ENCODE measurements at places on chromosomes 1 and 21.

- no peak for DNase-seq
These were observed 12.8 kb downstream of the BCAN start for GRCh38 chr1:156654700-156655099.

DNA sequence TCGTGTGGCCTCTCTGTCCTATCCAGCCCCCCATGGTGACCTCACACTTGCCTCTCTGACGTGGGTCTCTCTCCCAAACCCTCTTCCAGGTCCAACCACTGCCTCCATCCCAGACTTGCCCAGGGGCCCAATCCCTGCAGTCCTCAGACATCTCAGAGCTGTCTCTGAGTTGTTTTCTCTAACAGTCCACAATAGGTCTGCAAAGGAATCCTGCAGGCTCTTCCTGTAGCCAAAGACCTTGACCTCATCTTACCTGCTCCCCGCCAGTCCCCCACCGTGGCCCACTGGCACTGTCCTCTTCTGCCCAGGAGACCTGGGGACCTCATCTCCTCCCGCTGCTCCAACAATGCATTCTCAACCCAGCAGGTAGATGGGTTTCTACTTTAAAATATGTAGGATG lies 10.0 kb downstream of the RNF187 start:
- DNase-seq, result no peak

DNA sequence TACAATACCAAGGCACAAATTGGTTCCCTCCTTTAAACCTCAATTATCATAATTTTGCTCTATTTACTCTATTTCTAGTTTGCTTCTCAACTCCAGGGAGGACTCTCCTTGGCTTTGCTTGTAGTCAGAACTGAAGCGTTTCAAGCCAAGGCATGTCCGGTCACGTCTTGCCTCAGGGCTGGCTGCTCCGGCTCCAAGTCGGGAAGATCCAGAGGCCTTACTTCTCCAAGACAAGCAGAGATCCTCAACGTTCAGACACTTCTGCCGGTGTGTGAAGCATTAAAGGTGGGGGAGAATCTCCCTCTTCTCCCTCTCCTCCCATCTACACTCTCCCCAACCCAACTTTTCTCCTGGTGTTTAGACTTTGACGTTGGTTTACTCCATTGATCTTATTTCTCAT lies 7.2 kb upstream of the HHAT start:
- no peak for DNase-seq

DNA sequence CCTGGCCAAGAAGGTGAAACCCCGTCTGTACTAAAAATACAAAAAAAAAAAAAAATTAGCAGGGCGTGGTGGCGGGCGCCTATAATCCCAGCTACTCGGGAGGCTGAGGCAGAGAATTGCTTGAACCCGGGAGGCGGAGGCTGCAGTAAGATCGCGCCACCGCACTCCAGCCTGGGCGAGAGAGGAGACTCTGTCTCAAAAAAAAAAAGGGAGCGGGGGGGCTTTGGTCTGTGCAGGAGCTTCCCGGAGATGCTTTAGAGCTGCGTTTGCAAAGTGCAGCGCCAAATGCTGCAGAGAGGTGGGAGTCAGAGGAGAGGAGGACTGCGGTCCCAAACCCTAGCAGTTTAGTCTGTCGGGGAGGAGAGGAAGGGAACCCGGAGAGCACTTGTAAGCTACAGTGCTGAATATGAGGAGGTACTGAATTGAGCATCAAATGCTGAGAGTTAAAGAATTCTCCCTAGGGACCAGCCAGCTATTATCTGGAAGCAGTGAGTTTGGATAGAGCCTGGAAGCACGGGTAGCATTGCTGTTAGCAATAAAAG lies 569 bp downstream of the FALEC start:
- no peak for DNase-seq

- DNase-seq, result no peak
These were observed 9.2 kb upstream of the EPHA2 start for GRCh38 chr1:16165073-16165364.

DNA sequence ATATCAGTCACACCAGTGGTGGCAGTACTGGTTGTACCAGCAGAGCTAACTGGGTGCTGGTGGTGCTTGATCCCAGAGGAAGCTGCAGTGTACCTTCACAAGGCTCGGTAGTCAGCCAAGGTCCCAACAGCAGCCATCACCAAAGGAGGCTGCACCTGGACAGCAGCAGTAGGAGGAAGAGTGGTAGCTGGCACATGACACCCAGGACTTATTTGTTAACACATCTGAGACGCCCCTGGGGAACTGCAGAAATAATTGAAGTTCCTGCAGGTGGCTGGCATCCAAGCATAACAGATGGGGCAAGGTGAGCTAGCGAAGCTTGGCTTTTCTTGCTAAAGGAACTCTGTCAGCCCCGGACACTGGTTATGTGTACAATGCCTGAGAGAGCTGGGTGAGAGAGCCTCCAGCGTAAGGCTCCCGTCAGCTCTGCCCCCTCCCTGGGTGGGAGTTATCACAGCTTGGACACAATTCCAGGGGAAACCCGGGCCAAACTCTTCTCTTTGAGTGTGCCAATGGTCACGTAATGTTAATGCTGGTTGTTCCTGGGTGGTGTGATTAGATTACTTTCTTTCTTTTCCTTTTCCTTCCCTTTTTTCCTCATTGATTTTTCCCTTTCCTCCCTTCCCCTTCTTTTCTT lies 29.1 kb upstream of the PARP1 start:
- DNase-seq, result no peak

DNA sequence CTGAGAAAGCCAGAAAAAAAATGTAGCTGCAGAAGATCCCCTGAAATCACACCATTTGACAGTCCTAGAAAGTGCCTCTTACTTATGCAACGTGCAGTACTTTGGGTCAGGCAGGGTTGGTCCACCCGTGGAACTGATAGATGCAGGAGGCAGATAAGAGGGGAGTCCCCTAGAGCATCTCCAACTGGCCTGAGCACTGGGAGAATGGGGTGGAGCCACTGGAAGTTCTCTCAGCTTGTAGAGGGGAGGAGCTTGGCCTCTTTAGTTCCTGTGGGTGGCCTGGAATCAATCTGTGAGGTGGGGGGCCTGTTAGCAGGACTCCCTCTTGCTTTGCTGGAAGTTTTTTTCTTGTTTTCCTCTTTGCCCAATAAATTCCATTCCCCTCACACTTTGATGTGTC lies 335.7 kb upstream of the NCAM2 start:
- DNase-seq, result no peak

DNA sequence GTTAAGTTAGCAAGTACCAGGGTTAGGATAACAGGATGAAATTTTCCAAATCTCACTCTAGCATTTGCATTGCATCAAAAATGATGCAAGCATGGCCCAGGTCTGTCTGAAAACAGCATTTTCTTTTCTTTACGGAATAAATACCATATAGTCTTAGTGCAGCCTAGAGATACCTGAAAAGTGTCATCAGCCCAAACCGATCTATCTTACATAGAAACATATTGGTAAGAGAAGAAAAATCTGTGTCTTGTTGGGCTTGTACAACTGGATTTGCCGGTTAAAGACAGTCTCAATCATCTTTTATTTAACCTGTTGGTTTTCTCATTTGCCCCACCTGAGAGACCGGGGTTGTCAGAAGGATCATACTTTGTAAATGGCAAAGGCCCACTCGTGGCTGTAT lies 15.8 kb downstream of the ACP6 start:
- DNase-seq, result no peak

- no peak for DNase-seq
These were observed 13.5 kb downstream of the DNAJC16 start for GRCh38 chr1:15540186-15540585.

DNA sequence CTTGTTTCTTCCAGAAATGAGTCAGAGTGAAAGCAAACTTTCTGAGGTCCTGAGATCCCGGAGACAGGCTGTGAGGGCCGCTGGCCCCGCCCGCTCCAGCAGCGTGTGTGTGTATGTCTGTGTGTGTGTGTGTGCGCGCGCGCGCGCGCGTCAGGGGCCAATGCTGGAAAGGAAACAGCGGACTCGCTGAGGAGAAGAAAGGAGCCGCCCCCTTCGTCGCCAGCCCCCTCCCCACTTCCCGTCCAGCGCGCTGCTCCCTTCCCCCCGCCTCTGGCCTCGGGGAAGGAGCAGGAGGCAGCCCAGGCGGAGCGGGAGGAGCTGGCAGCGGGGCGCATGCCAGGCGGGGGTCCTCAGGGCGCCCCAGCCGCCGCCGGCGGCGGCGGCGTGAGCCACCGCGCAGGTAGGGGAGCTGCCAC lies at the start of gene DISC1:
TSS of gene DISC1 (plus strand) at position 256 of the 416 bp plus-strand sequence. CDS start at position 334, 78 bp downstream.
- no peak for DNase-seq

GRCh38 chr1:207981976-207982375 lies 71.1 kb upstream of the CD34 start:
- DNase-seq, result no peak

- no peak for DNase-seq
These were observed 3.0 kb downstream of the A3GALT2 start for GRCh38 chr1:33317946-33318345.

DNA sequence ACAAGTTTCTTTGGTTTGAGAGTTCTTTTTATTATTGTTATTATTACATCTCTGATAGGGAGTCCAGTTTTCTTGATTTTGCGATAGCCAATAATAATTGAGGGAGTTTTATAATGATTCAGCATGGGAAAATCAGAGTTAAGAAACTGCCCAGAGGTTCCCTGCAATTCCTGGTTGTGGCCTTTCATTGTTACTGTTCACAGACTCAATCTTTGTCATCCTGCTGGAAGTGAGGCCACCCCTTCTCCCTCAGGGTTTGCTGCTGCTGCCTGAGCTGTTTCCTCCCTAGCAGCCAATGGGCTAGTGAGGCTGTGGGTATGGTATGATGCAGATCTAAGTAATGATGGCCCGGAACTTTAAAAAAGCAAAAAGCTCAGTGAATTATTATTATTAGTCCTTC lies 50.2 kb upstream of the TACSTD2 start:
- no peak for DNase-seq

DNA sequence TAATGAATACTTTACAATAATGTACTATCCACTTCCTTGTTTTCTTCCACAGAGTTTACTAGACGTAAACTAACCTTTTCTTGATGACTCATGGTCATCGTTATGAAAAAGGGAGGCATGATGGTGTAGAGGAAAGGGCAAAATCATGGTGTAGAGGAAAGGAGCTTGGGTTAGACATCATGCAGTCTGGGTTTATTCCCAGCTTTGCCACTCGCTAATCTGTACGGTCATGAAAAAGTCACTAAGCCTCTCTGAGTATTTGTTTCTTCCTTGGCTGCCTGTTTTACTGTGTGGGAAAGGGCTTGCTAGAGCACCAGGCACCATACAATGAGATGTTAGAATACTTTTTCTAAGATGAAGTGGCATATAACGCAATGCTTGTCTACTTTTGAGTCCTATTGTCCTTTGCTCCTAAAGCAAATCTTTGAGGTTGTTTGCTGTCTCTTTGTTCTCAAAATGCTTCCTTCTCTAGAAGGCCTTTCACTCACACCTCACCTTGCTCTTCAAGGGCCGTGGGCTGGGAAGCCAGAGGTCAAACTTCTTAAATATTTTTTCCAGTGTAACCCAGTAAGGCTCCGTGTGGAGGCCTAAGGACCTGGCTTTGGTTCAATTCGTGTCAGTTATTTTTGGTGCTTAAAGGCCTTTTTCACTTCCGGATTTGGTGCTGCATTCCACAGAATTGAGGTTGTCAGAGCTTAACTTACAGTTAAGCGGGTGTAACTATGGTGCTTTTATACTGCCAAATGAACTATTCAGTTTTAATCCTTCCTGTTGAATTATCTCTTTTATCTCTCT lies 9.9 kb upstream of the ETV3 start:
- DNase-seq, result no peak

GRCh38 chr1:155210314-155211104 lies 2.0 kb downstream of the MTX1 start:
- DNase-seq, result no peak

- DNase-seq, result no peak
These were observed 77.0 kb upstream of the TLR5 start for GRCh38 chr1:223219846-223220610.

DNA sequence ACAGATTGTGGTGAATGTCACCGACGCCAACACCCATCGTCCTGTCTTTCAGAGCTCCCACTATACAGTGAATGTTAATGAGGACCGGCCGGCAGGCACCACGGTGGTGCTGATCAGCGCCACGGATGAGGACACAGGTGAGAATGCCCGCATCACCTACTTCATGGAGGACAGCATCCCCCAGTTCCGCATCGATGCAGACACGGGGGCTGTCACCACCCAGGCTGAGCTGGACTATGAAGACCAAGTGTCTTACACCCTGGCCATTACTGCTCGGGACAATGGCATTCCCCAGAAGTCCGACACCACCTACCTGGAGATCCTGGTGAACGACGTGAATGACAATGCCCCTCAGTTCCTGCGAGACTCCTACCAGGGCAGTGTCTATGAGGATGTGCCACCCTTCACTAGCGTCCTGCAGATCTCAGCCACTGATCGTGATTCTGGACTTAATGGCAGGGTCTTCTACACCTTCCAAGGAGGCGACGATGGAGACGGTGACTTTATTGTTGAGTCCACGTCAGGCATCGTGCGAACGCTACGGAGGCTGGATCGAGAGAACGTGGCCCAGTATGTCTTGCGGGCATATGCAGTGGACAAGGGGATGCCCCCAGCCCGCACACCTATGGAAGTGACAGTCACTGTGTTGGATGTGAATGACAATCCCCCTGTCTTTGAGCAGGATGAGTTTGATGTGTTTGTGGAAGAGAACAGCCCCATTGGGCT lies 3.0 kb downstream of the CELSR2 start:
- DNase-seq, result no peak

DNA sequence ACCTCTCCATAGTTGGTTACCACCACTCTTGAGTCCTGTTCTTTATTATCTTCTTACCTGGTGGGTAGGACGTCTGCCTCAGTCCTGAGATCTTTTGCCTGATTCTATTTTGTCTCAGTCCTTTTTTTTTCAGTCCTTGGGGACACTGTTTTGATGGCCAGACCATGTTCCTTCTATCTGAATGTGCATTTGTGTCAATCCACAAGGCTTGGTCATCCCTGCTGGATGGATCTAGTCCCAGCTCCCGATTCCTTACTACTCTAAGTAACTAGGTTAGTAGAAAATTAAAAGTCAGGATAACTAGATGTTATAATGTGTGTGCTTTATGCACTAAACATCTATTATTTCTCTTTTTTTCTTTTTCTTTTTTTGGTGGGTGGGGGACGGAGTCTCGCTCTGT lies 28.1 kb upstream of the AK4 start:
- no peak for DNase-seq

DNA sequence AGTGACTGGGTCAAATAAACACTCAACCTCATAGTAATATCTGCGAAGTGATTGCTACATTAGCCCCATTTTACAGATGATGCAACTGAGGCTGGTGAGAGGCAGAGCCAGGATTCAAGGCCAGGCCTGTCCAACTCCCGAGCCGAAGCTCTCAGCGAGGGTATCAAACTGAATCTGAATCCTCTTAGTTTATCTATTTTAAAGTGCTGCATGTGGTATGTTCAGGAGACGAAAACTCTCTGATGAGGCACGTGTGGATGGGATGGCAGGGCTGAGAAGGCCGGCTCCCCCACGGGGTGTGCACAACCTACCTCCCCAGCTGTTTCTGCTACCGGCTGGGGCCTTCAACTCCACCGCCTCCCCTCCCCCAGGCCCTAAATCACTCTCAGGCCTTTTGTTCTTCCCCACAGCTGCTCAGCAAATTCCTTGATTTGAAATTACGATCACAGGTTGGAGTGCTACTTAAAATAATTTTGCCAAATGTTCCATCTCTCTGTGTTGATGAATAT lies 171.8 kb downstream of the TOMM20 start:
- DNase-seq, result no peak

GRCh38 chr1:223515421-223515820 lies 122.2 kb downstream of the CCDC185 start:
- DNase-seq, result no peak

All from activated CD8-positive, alpha-beta memory T cell treated with anti-CD3 and anti-CD28 coated beads for 48 hours (primary cell).